Activated naive CD4-positive, alpha-beta T cell treated with Interleukin-2 at 50 U/mL for 16 hours (primary cell): ENCODE measurements at places on chromosomes 6 and 20.

GRCh38 chr20:51326201-51326819 is 216.2 kb downstream of the NFATC2 start:
- peak; percentile 40 for DNase-seq

- no peak for DNase-seq
Observed at GRCh38 chr6:22756365-22756764, 187.0 kb downstream of the HDGFL1 start.

GRCh38 chr6:25014791-25015560 is 79.2 kb upstream of the RIPOR2 start:
- peak; percentile 32 for DNase-seq

DNA sequence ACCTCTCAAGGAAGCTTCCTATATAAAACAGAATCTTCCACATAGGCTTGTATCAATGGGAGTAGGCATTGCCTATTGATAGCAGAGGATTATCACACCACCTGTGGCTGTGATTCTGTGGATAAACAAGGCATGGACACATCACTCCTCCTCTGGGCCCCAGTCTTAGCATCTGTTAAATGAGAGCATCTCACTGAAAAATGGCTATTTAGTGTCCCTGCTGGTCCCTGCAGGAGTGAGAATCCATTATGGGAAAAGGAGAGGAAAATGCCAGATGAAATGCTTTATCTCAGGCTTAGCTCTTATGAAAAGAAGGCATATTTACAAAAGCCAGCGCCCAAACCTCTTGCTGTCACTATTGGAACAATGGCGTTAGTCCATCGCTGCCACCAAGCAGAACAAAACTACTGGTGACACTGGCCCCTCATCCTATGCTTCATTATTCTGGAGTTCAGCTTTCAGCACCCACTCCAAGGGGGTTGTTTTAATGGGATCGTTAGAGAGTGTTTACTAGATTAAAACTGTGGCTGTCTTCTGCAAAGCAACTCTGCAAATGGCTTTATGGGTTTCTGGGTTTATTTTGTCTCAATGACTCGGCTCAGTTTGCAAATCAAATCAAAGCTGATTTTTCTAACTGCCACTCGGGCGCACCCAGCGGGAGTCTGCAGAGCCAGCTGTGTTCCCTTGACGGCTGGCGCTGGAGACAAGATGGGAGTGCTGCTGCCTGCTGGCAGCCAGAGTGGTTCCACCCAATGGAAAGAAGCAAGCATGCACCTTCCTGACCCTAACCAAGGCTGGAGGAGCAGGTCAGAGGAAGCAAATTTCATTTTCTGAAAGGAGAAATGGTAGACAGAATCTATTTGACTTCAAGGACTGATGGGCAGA is 658.8 kb upstream of the CHD6 start:
- no peak for DNase-seq

- no peak for DNase-seq
Observed at GRCh38 chr6:155710704-155711103, 255.1 kb upstream of the NOX3 start.

- DNase-seq, result no peak
Observed at GRCh38 chr6:70270287-70271005, 32.4 kb downstream of the COL9A1 start.

DNA sequence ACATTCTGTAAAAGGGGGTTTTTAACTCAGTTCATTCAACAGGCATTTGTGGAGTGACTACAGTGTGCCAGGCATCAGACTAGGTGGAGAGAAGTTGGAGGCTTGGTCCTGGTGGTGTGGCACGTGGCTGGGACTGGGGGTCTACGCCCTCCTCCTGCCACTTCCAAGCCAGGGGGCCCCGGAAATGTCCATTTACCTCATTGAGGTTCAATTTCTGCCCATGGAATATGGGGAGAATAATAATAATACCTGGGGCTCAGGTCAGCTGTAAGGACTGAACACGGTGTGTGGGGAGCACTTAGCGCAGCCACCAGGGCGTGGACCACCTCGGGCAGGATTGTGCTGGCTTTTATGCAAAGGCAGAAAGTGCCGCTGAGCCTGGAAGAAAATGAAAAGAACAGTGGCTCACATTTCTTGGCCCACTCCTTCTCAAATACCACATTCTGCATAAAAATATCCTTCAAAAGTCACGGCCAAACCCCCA is 229.4 kb downstream of the ANKRD60 start:
- no peak for DNase-seq

- no peak for DNase-seq
Observed at GRCh38 chr20:10943686-10944265, 270.0 kb upstream of the JAG1 start.

DNA sequence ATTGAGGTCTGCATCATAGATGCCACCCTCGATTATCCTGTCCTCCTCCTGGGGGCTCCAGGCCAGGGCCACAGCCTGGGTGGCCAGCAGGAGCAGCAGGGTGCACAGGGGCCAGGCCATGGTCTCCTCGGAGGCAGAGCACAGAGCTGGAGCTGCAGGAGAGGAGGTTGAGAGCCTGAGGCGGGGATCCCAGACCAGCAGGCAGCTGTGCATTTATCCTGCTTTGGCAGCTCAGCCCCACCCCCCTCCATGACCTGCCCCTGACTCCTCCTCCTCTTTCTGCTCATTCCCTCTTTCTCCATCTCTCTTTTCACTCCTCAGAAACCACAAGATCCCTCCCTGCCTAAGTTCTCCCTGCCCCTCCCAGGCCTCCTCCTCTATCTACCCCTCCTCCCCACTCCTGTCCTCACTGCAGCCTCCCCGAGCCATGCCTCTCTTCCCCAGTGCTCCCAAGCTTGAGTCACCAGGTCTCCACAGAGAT is at the start of gene CST2:
CST2 (minus strand) TSS at position 189 of the 481 bp plus-strand sequence; CDS start at position 120, 69 bp downstream.
- no peak for DNase-seq
